Fibroblast of skin of right biceps (primary cell): ENCODE measurements at places on chromosomes 4 and X.
A peak's percentile ranks its signal among the peaks of the same experiment; 100 is the strongest.

- DNase-seq, result peak; percentile 13
Observed at GRCh38 chrX:140141444-140142029, 176.2 kb upstream of the CXorf66 start.

GRCh38 chrX:5399403-5399802 lies 829.3 kb downstream of the NLGN4X start:
- no peak for DNase-seq

DNA sequence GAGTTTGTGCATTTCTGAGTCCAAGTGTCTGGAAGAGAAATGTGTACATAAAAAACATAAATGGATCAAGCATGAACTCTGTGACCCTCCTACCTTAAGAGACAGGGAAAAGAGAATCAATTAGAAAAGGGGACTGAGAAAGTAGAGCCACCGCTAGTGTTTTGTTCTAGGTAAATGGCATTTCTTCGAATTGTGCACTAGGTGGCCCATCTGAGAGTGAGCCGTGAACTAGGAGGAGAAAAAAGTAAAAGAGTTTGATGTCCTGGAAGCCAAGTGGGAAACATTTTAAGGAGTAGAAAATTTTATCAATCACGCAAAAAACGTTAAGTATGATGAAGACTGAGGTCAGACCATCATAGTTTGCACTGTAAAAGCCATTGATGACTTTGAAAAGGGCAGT lies 55.1 kb downstream of the NAF1 start:
- peak; percentile 6 for DNase-seq

GRCh38 chrX:154057791-154058190 lies 38.1 kb upstream of the IRAK1 start:
- DNase-seq, result no peak

GRCh38 chr4:55499495-55499894 lies 47.2 kb downstream of the CLOCK start:
- DNase-seq, result no peak

DNA sequence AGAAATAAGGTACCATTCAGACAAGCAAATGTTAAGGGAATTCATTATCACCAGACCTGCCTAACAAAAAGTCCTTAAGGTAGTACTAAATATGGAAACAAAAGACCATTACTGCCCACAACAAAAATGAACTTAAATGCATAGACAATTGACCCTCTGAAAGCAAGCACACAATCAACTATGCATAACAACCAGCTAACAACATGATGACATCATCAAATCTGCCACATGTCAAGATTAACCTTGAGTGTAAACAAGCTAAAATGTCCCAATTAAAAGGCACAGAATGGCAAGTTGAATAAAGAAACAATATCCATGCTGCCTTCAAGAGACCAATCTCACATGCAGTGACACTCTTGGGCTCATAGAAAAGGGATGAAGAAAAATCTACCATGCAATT lies 160.7 kb upstream of the CPXCR1 start:
- DNase-seq, result no peak

GRCh38 chr4:153729895-153730294 lies 29.9 kb downstream of the RNF175 start:
- DNase-seq, result no peak

GRCh38 chr4:121353213-121353612 lies 27.6 kb downstream of the QRFPR start:
- DNase-seq, result peak; percentile 38
